Activated naive CD8-positive, alpha-beta T cell treated with anti-CD3 and anti-CD28 coated beads for 36 hours (primary cell): ENCODE measurements at places on chromosomes 12 and 14. TPM values are rescaled to one million over a fixed set of nuclear protein-coding genes. Genes with fewer than 3 reads are reported as not detected.

GRCh38 chr14:60242429-60242828 is 6.6 kb upstream of the PPM1A start:
- no peak for DNase-seq
- H3K4me3 ChIP-seq, result no peak overlapping the region
- no peaks in the 10 kb centered on the region for H3K36me3 ChIP-seq

- H3K27me3 ChIP-seq, result no peaks in the 10 kb centered on the region
- H3K36me3 ChIP-seq, result no peaks in the 10 kb centered on the region
- no peaks in the 10 kb centered on the region for H3K4me1 ChIP-seq
- DNase-seq, result no peak
- no peak overlapping the region for H3K27ac ChIP-seq
- no peak overlapping the region for H3K4me3 ChIP-seq
These were observed 386.6 kb downstream of the SYT1 start for GRCh38 chr12:79250960-79251755.

SPTB gene
- total RNA-seq, result 0.32 TPM

DDIT3 gene
- total RNA-seq, result 33.4 TPM

ESRRB gene
- total RNA-seq, result not detected

DNA sequence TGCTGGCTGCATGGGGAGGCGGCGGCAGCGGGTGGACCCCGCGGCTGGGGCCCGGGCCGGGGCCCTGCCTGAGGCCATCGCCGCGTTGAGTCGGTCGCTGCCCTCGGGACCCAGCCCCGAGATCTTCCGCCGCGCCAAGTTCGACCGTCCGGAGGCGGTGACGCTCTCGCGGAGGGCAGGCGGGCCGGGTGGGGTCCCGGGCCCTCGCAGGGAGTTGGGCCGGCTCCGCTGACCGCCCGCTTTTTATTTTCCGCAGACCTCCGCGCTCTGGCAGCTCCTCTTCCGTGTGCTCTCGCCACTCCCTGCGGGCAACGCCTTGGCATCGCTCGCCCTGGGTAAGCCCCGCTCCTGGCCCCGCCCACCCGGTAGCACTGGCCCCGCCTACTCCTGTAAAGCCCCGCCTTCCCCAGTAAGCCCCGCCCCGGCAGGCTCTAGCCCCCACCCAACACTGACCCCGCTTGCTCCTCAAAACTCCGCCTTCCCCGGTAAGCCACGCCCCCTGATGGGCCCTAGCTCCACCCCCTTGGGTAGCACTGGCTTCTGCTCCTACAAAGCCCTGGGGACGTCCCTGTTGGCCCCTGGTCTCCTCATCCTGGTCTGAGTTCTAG is 424 bp downstream of the TEDC1 start:
- peaks cover 19% of the 10 kb centered on the region for H3K4me1 ChIP-seq
- H3K27me3 ChIP-seq, result peaks cover 3% of the 10 kb centered on the region
- H3K36me3 ChIP-seq, result no peaks in the 10 kb centered on the region
- peak; percentile 88 for DNase-seq
- peak overlapping the region; percentile 90 for H3K27ac ChIP-seq

- no peak for DNase-seq
- H3K4me3 ChIP-seq, result no peak within 1 kb of the TSS
- peaks cover 12% of the 10 kb centered on the region for H3K27me3 ChIP-seq
- H3K27ac ChIP-seq, result no peak within 1 kb of the TSS
- H3K36me3 ChIP-seq, result no peaks in the 10 kb centered on the region
These were observed at the start of gene TNS2 for GRCh38 chr12:53049571-53050318. TNS2 (plus strand) TSS chr12:53050065; CDS start chr12:53050186, 121 bp downstream.

CIROP gene
- total RNA-seq, result not detected

GRCh38 chr12:108337235-108338223 is 1.6 kb downstream of the CMKLR1 start:
- H3K27ac ChIP-seq, result no peak overlapping the region
- peaks cover 6% of the 10 kb centered on the region for H3K4me1 ChIP-seq
- H3K36me3 ChIP-seq, result no peaks in the 10 kb centered on the region
- DNase-seq, result no peak

PMEL gene
- total RNA-seq, result 0.28 TPM

GRCh38 chr12:108257004-108257403 is 82.1 kb downstream of the CMKLR1 start:
- H3K27ac ChIP-seq, result no peak overlapping the region
- no peak for DNase-seq

- H3K4me3 ChIP-seq, result no peak overlapping the region
- no peak for DNase-seq
- H3K36me3 ChIP-seq, result no peaks in the 10 kb centered on the region
- H3K4me1 ChIP-seq, result peaks cover 2% of the 10 kb centered on the region
- no peak overlapping the region for H3K27ac ChIP-seq
These were observed 69.0 kb downstream of the DENND5B start for GRCh38 chr12:31521964-31522363.

- no peak overlapping the region for H3K4me3 ChIP-seq
- DNase-seq, result no peak
- no peaks in the 10 kb centered on the region for H3K36me3 ChIP-seq
- no peak overlapping the region for H3K27ac ChIP-seq
These were observed 172.8 kb downstream of the DAD1 start for GRCh38 chr14:22416193-22416592.

GRCh38 chr12:69660164-69660863 is 38.8 kb downstream of the BEST3 start:
- H3K36me3 ChIP-seq, result no peaks in the 10 kb centered on the region
- no peaks in the 10 kb centered on the region for H3K4me1 ChIP-seq
- H3K4me3 ChIP-seq, result no peak overlapping the region
- peaks cover 15% of the 10 kb centered on the region for H3K27me3 ChIP-seq
- no peak for DNase-seq

RTN1 gene
- not detected for total RNA-seq

GRCh38 chr14:57979376-57980048 is 113.6 kb upstream of the SLC35F4 start:
- no peaks in the 10 kb centered on the region for H3K4me1 ChIP-seq
- H3K4me3 ChIP-seq, result no peak overlapping the region
- H3K36me3 ChIP-seq, result no peaks in the 10 kb centered on the region
- no peak for DNase-seq

GRCh38 chr14:60632257-60632656 is 17.0 kb downstream of the SIX1 start:
- no peak overlapping the region for H3K27ac ChIP-seq
- H3K4me1 ChIP-seq, result peaks cover 8% of the 10 kb centered on the region
- H3K4me3 ChIP-seq, result no peak overlapping the region
- no peaks in the 10 kb centered on the region for H3K36me3 ChIP-seq
- peaks cover 43% of the 10 kb centered on the region for H3K27me3 ChIP-seq

DNA sequence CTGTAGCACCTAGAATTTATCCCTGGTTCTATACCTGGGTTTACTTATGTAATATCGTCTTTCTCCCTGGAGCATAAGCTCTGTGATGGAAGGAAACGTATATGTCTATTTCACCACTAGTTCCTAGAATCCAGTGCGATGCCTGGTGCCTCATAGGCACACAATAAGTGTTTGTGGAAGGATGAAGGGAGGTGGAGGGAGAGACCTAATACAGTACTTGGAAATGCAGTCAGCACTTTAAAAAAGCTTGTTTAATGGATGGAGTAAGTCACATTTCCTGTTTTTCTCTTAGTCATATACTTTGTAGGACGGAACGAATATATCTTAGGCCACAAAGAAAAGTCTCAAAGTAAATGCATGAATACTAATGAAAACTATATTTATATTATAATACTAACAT is 186.5 kb upstream of the HMGA2 start:
- no peak overlapping the region for H3K27ac ChIP-seq
- H3K27me3 ChIP-seq, result peaks cover 26% of the 10 kb centered on the region
- H3K4me1 ChIP-seq, result no peaks in the 10 kb centered on the region

DNA sequence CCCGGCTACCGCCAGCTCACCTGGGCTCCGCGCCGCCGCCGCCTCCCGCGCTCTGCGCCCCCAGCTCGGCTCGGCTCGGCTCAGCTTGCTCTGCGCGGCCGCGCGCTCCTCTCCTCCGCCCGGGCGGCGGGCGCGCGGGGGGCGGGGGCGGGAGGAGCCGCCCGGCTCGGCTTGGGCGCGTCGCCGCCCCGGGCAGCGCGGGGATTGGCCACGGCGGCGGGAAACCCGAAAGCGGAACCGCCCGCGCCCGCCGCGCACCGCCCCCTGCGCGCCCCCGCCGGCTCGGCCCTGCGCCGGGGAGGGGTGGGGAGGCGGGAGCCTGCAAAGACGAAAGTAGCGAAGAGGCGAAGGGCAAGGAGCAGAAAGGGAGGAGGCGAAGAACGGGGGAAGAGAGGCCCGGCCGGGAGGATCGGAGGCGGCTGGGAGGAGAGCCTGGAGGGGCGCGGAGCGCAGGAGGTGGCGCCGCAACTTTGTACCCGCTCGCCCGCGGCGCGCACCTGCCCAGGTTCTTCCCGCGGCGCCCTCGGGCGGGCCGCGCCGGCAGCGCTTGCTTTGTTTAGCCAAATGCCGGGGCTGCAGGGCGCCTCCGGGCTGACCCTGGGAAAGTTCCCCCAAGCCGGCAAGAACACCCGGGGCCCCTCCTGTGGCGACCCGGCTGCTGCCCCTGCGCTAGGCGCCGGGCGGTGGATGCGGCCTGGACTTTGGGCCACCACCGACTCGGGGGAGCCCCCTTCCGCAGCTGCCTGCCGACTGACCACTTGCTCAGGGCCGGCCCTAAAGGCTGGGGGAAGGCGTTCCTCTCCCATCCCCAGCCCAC is at the start of gene CAMKK2:
Gene CAMKK2 (minus strand): TSS at position 92 of the 817 bp plus-strand sequence. CDS start 22,183 bp downstream, outside the sequence.
- DNase-seq, result peak; percentile 95
- H3K27ac ChIP-seq, result peak within 1 kb of the TSS; percentile 89
- H3K36me3 ChIP-seq, result peaks cover 3% of the 10 kb centered on the region
- H3K27me3 ChIP-seq, result no peaks in the 10 kb centered on the region
- peaks cover 16% of the 10 kb centered on the region for H3K4me1 ChIP-seq
- H3K4me3 ChIP-seq, result peak within 1 kb of the TSS; percentile 86

AHNAK2 gene
- not detected for total RNA-seq

- H3K4me3 ChIP-seq, result no peak overlapping the region
- no peaks in the 10 kb centered on the region for H3K27me3 ChIP-seq
These were observed 105.4 kb downstream of the CRACR2A start for GRCh38 chr12:3647504-3647903.

DNA sequence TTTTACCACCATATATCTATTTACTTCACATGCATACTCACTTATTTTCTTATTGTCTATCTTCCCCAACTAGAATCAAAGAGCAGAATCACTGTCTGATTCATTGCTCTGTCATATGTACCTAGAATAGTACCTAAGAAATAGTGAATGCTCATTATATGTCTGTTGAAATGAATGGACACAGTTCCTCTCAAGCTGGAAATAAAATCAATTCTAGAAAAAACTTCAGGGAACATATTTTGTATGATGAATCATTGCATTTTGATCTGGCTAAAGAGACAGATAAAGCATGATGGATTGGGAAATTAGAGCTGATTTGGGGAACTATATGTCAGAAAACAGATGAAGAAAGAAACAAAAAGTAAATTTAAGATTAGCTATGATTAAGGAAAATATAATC is 623.3 kb downstream of the C12orf50 start:
- H3K36me3 ChIP-seq, result no peaks in the 10 kb centered on the region
- H3K27ac ChIP-seq, result no peak overlapping the region
- DNase-seq, result no peak
- H3K4me1 ChIP-seq, result no peaks in the 10 kb centered on the region
- no peaks in the 10 kb centered on the region for H3K27me3 ChIP-seq

- H3K36me3 ChIP-seq, result no peaks in the 10 kb centered on the region
- no peaks in the 10 kb centered on the region for H3K4me1 ChIP-seq
- no peak overlapping the region for H3K27ac ChIP-seq
- no peak for DNase-seq
These were observed 46.0 kb downstream of the PAH start for GRCh38 chr12:102871014-102871413.

DNA sequence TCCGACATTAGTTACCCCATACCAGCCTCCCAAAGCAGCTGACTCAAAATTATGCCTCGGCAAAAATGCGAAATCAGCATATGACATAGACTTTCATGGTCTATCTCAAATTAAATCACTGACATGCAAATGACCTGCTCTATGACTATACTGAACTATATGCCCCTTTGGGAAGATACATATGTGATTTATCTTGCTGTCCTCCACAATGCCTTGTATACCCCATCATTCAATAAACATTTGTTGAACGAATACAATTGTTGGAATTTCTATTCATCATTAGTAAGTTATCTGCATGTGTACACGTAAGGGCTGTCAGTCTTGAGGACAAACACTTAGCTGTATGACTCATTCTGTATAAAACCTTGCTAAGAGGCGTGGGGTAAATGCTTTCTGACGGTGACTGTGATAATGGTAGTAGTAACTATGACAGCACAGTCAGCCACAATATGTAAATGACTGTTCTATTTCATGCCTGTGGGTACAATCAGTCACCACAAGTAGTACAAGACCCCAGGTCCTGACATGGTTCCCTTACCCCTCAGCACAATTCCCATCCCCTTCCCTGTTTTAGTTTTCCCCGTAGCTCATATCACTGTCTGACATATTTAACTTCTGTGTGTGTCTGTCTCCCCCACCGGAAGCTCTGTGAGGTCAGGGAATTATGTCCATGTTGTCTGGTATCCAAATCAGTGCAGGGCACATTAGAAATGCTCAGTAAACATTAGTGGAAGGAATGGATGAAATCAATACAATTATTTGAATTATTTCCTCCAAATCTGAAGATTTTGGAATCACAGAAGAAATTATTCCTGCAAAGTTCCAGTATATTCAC is 42.8 kb downstream of the STXBP6 start:
- H3K36me3 ChIP-seq, result no peaks in the 10 kb centered on the region
- H3K4me3 ChIP-seq, result no peak overlapping the region
- no peak overlapping the region for H3K27ac ChIP-seq
- no peak for DNase-seq
- H3K4me1 ChIP-seq, result no peaks in the 10 kb centered on the region
- H3K27me3 ChIP-seq, result no peaks in the 10 kb centered on the region

DNA sequence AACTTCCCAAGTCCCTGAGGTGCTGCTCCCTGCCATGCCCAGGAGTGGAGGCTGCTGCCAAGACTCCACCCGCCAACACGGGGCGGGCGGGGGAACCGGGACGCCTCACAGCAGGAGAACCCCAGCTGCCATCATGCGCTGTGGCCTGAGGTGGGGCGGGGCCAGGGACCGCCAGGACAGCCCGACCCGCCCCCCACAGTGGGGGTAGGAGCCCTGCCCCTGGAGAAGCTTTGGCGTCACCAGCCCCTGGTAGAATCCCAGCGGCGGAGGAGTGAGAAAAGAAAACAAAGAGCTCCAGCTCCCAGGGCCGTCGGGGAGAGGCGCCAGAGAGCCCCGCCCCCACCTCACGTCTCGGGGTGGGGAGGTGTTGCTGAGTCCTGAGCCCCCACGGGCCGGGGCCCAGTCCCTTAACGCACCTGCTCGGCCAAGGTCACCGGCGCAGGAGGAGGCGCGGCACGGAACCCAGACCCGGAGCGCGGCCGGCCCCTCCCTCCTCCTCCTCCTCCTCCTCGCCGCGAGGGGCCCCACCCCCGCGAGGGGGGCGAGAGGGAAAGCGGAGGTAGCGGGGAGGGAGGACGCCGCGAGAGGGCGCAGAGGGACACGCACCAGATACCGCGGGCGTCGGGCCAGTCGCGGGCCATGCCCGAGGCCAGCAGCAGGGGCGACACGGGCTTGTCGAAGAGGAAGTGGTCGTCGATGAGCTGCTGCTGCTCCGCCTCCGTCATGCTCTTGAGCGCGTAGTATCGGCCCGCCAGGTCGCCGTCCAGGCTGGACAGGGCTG is 1.8 kb downstream of the CKB start:
- H3K27me3 ChIP-seq, result peaks cover 13% of the 10 kb centered on the region
- peak; percentile 64 for DNase-seq
- H3K4me1 ChIP-seq, result peaks cover 11% of the 10 kb centered on the region
- no peak overlapping the region for H3K27ac ChIP-seq
- no peaks in the 10 kb centered on the region for H3K36me3 ChIP-seq

TSHR gene
- not detected for total RNA-seq
